ENCODE measurements at places on chromosomes 16 and 17.

DNA sequence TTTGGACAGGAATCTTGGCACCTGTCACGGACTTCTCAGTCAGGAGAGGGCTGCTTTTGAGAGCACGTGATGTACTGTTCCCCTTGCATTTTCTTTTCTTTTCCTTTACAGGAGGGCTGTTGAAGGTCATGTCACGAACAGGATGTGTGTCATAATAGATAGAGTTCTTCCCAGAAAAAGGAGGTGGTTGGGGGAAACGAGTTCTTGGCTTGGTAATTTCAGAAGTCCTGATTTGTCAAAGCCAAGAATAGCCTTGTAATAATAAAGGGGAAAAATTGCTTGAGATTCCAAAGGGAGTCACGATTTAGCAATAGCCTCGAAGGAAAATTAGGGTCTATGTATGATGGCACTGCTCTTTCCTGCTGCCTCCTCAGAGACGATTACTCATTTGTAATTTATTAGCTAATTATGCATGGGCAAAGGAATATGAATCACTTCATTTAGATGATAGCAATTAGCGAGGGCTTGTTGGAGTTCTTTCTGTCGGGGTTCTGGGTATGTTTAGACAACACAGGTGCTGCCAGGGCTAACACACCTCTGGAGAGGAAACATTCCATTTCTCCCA lies 277.7 kb upstream of the N4BP1 start:
- DNase-seq = no peak

DNA sequence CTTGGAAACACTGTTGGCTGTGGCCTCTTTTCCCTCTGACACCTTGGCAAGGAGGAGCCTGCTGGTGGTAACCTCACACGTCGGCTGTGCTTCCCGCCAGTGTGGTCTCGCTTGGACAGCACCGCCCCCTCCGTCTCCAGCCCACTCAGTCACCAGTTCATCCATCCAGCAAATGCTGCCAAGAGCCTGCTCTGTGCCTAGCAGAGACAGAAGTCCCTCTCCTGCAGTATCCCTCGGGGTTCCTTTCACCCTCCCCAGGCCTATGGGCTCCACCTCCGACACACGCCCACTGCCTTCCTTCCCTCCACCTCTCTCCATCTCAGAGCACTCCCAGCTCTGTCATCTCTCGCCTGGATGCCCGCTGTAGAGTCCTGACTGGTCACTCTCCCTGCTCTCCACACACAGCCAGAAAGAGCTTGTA lies 12.3 kb downstream of the CACNG4 start:
- DNase-seq = no peak

DNA sequence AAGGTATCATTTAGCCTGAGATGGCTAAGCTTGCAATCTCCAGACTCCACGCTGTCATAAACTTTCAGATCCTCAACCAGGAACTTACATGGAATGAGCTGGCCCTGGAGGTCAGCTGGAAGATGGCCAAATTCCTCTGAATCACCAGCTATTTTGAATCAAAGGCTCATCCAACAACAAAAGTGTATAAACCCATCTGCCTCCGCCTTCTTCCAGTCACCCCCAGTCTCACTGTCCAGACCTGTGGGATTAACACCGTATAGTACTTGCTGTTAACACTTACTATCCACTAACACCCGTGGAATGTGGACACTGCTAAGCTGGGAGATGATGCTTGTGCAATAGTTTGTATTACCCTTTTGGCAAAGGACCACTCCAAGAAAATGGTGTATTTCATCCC lies 1.9 kb upstream of the LCMT1 start:
- peak; percentile 37 for DNase-seq

GRCh38 chr17:62109378-62109902 lies 44.4 kb upstream of the MED13 start:
- DNase-seq = no peak

DNA sequence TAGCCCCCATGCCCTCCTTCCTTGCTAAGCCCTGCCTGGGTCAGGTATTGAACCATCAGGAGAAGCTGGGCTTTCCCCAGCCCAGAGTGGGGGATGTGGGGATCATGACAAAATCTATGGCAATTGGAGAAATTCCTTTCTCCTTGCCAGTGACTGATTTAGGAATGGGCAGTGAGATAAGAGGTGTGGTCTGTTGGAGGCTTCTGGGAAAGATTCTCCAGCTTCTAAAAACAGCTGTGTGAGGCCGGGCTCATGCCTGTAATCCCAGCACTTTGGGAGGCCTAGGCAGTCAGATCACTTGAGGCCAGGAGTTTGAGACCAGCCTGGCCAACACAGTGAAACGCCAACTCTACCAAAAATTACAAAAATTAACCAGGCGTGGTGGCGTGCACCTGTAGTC lies 69.1 kb downstream of the SRCIN1 start:
- no peak for DNase-seq

DNA sequence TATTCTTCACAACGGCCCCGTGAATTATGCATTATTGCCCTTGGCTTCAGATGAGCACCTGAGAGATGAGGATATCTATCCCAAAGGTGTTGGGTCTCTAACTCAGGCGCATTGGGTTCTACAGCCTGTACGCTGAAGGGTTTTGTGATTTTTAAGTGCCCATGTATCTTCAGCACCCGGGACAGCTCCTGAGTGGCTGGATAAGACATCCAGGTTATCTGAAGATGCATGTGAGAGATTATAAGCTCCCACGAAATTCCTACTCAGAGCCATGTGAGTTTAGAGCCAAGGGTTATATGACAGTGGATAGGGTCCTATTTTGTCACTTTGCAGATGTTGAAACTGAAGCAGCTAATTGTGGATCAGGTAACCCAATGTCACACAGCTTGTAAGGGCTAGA lies 612.3 kb upstream of the EEF2KMT start:
- no peak for DNase-seq
